ENCODE measurements at places on chromosomes 11 and 22. TPM values are rescaled to one million over a fixed set of nuclear protein-coding genes. Genes with fewer than 3 reads are reported as not detected.

DNA sequence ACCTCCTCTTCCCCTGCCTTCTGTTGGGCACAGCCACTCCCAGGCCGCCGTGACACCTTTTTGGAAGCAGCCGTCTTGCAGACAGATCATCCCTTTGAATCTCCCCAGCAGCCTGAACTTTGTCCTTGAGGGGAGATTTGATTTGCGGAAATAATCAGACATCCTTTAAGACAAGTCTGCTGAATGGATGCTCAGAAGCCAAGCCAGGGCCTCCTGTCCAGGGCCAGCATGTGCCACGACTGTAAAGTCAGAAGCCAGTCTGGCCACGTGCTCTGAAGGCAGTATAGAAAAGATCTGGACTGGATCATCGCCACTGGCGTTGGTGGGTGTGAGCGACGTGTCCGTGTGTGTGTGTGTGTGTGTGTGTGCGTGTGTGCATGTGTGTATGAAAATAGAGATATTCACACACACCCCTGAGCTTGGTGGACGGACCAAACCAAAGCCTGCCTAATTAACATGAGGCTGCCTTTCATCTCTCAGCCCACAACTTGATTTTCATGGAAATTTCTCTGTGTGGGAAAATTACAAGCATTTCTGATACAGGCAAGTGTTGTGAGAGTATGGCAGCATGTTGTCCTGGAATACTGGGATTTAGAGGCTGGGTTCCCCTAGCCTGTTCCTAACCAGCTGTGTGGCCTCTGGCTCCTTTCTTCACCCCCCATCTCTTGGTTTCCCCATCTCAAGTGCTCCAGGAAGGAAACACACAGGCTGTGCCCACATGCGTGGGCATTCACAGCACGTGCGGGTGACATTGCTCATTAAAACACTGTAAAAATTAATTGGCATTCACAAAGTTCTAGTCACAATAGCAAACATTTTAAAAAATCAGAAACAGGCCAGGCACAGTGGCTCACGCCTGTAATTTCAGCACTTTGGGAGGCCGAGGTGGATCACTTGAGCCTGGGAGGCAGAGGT lies 61.8 kb upstream of the WNT7B start:
- no peak for DNase-seq

DNA sequence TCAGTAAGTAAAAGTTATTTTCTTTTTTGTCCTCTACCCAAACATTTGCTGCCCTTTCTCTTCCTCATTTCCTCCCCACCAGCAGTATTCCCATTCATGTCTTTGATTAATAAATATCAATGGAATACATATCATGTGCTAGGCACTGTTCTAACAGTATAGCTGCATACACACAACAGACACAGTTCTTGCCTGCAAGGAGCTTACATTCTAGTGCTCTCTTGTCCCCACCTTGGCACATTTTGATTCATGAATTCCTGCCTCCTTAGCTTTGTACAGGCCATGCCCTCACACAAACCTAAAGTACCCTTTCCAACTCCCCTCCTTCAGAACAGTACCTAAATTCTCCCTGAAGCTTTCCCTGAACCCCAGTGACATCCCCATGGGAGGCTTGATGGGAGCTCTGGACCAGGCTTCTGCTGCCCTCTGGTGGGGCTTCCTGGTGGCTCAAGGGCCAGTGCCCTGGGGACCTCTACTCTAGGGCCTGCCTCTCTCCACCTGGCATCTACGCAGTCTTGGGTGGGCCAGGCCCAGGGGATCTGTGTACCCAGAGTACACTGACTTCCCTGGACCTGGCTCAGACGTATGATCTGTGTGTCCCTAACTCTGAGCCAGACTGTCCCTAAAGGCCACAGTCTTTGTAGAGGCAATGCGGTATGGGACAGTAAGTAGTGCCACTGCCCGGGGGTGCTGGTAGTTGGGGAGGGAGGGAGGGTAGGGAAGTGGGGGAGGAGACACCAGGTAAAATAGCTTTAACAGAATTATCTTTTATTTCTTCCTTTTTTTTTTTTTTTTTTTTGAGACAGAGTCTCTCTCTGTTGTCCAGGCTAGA lies 14.1 kb downstream of the RPS13 start:
- peak; percentile 37 for DNase-seq

- DNase-seq: no peak
Measured at GRCh38 chr11:130872981-130873380, 43.3 kb downstream of the SNX19 start.

DNA sequence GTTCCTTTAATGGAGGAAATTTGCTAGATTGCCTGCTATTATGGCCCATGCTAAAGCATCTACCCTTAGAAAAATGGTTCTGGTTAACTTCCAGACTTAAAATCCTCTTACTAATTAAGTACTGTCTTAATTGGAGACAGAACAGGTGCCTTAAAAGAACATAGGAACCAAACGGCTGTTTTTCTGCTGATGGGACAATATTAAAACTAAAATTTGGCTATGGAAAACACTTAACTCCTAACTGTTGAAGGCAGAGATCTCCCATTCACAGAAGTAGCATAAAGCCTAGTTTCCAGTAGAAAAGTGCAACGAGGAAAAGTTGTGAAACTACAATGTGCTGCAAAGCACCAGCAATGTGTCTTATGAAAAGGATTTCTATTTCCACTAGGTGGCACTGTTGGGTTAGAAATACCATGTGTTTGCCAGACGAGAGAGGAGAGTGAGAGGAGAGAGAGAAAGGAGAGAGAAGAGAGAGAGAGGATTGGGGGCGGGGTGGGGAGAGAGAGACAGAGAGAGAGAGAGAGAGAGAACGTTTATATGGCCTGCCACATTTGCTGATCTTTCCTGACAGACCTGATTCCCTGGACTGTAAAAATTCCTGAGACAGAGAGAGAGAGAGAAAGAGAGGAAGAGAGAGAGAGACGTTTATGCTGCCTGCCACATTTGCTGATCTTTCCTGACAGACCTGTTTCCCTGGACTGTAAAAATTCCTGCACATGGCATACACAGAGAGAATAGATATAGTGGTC lies 51.5 kb downstream of the FAM181B start:
- peak; percentile 74 for DNase-seq

PDE3B gene
- total RNA-seq: 37.7 TPM

GRCh38 chr22:35631597-35631996 lies 14.5 kb upstream of the MB start:
- no peak for DNase-seq

GRCh38 chr11:78834886-78835285 lies 260.2 kb upstream of the NARS2 start:
- no peak for DNase-seq

DNA sequence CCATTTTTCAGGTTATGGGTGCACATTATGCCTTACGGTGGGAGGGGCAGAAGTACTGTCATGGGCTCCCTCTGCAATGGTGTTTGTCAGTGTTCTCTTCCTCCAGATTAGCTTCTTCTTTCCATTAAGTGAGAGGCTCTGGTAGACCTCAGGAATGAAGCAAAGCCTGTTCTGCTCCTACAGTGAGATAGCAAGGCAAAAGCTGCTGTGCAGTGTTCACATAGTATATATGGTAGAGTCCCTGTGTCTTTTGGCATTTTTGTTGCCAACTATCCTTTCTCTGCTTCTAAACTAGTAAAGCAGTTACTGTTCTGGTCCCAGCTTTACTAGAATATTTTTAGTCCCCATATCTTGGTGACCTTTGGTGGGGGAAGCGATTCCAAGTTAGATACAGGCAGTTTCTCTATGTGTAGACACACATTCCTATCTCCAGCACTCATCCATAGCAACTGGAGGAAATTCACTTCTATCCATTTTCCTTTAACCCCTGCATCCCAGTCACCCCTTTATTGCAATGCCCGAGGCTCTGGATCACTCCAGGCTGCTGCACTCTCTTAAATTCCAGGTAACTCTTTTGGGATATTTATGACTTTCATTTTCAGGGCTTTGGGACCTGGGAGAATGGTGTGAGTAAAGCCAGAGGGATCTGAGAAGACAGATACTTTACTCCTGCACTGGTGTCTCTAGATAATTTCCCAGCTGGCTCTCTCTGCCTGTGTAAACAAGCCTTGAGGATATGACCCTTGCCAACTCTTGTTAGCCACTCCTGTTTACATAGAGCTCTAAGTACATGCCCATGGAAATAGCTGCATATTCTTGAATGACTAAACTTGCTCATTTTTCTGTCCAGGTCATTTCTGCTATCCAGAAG lies 3.9 kb upstream of the TRIM34 start:
- DNase-seq: no peak

TREH gene
- total RNA-seq: not detected

TEX54 gene
- not detected for total RNA-seq

ACTN3 gene
- total RNA-seq: 0.33 TPM

GRCh38 chr22:41551877-41552582 lies 7.8 kb upstream of the POLR3H start:
- DNase-seq: no peak

- peak; percentile 50 for DNase-seq
Measured at GRCh38 chr11:3609416-3610265, 32.2 kb downstream of the ART5 start.

- DNase-seq: no peak
Measured at GRCh38 chr22:37870273-37870672, 21.1 kb downstream of the EIF3L start.

GRCh38 chr11:105699203-105699602 lies 89.3 kb downstream of the GRIA4 start:
- DNase-seq: no peak

- DNase-seq: no peak
Measured at GRCh38 chr22:44003405-44004103, 20.5 kb upstream of the PARVB start.

SCGB2A2 gene
- total RNA-seq: not detected

GRCh38 chr11:35046681-35047080 lies 92.3 kb upstream of the CD44 start:
- DNase-seq: no peak

- DNase-seq: no peak
Measured at GRCh38 chr11:76820184-76820566, 37.0 kb downstream of the TSKU start.

Data from spinal cord (tissue), 10 donors.